Hippocampal formation (tissue), 2 donors: ENCODE measurements at places on chromosomes 12 and 14.

GRCh38 chr12:26434299-26435068, 239.1 kb downstream of the SSPN start:
- DNase-seq, result peak; percentile 32

GRCh38 chr12:77510985-77511384, 319.7 kb upstream of the NAV3 start:
- DNase-seq, result no peak

GRCh38 chr12:53380104-53380793, at the start of gene SP1:
TSS of gene SP1 (plus strand) at chr12:53380176. CDS start at chr12:53380292, 116 bp downstream.
- peak; percentile 84 for DNase-seq

DNA sequence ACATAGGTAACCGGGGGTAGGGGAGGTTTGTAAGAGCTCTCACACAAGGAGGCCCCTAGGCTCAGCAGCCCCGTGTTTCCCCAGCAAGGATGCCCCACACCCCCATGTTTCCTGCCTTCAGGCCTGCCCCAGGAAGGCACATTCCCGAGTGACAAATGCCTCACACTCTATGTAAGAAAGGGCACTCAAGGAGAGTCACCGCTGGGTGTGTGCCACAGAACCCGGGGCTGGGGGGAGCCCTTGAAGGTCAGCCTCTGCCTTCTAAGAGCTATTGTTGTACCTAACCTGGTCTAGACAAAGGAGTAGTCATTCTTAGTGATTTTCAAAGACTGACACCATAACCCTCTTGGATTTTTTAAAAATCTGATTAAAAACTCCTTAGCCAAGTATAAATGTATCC, 333.6 kb downstream of the DPF3 start:
- no peak for DNase-seq

DNA sequence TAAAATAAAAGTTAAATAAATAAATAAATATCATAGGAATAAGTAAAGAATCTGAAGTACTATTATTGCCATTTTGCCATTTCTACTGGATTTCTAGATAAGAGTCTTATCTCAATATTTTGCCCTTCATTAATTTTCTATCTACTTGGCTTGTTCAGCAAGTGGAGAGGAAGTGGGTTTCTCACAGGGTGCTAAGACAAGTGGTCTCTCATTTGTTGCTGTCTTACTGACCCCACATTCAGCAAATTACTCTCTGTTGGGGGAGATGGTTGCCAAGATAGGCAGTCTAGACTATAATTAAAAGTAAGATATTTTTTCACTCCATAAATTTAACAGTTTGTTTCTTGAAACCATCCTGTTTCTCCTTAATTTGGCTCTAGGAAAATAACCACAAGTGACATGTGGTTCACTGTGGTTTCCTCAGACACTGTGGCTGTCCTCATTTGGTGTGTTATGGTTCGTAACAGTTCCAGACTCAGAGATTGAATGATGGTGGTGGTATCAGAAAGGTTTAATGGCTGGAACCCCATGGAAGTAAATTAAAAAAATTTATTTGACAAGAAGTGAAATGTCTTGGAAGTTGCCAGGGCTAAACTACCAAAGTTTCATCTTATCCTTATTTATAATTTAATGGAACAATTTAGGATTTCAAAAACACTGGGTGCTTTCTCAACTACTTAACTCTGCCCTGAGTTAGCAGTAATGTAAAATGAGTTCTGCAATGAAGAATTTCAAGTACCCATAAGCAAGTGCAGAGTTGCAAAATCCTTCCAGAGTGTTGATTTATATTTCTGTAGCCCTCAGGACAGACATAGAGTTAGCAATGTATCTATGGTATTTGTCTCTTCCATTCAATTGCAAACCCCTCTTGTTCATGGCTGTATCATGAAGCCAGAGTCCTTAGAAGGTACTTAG, 214.8 kb downstream of the MSRB3 start:
- DNase-seq, result no peak

GRCh38 chr12:12976366-12976765, 23.7 kb downstream of the HEBP1 start:
- DNase-seq, result peak; percentile 52

DNA sequence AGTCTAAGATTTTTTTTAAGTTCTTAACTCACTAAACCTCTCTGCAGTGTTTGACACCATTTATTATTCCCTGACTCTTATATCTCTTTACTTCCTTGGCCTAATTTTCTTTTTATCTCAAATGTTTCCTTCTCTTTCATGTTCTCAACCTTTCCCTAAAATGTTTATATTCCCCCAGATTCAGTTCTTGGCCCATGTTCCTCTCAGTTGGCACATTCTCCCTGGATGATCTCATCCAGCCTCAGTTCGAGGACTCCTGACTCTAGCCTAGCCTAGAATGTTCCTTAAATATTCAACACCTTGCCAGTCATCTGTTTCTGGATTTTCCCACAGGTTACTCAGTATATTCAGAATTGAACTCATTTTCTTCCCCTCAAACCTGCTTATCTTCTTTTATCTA, 81.3 kb downstream of the SCN8A start:
- DNase-seq, result no peak

GRCh38 chr14:74364271-74364880, 16.1 kb downstream of the VRTN start:
- peak; percentile 7 for DNase-seq

- DNase-seq, result no peak
Measured at GRCh38 chr12:7271893-7272514, 31.9 kb upstream of the ACSM4 start.

- no peak for DNase-seq
Measured at GRCh38 chr14:85010186-85010585, 519.8 kb upstream of the FLRT2 start.

DNA sequence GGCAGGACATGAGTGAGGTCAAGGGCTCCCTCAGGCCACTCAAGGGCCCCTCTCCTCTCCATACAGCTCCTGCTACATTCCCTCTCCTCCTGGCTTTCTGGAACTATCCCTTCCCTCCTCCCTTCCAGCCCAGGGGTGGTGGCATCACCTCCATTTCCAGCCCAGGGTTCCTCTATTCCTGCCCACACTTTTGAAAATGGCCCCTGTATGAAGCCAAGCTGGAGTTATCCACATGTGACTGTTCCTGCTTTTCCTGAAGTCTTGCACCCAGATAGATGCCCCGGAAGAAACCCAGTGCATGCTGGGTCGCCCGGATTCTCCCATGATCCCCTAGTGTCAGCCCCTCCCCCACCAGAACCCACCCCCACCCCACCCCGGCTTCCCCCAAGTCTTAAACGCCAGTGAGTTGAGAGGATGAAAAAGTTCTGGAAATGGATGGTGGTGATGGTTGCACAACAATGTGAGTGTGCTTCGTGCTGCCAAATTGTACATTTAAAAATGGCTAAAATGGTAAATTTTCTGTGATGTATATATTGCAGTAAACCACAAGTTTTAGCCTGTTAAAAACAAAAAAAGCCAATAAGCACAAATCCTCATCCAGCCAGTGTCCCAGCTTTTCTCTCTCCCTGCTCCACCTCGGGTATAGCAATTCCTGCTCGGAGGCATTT, 136.9 kb downstream of the SCARB1 start:
- no peak for DNase-seq

DNA sequence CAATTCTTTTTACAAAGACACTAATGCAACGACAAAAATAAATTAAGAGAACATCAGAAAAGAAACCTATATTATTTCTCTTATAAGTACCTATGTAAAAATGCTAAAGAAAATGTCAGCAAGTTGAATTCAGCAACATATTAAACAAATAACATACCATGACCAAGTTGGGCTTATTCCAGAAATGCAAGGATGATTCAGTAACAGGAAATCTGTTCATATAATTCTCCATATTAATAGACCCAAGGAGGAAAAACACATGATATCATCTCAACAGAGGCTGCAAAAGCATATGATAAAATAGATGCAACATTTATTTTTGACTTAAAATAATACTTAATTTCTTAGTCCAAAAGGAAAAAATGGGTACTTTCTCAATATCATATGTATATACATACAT, 25.1 kb upstream of the GPHB5 start:
- DNase-seq, result no peak

- no peak for DNase-seq
Measured at GRCh38 chr14:98133806-98134205, 1138.2 kb downstream of the BCL11B start.

DNA sequence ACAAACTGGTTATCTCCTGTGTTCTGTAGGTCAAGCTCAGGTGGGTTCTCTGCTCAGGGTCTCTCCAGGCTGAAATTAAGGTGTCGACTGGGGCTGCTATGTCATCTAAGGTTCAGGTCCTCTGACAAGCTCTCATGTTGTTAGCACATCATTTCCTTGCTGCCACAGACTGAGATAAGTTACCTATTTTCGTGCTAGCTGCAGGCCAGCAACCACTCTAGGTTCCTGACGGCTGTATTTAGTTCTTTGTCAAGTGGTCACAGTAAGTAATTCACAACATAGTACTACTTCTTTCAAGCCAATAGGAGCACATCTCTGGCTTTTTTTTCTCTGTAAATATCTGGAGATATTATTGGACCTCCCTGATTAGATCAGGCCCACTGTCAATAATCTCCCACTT, 169.3 kb upstream of the CAND1 start:
- no peak for DNase-seq

- no peak for DNase-seq
Measured at GRCh38 chr12:32076941-32077340, 29.7 kb upstream of the BICD1 start.

GRCh38 chr12:29673346-29673745, 110.4 kb downstream of the TMTC1 start:
- DNase-seq, result no peak

DNA sequence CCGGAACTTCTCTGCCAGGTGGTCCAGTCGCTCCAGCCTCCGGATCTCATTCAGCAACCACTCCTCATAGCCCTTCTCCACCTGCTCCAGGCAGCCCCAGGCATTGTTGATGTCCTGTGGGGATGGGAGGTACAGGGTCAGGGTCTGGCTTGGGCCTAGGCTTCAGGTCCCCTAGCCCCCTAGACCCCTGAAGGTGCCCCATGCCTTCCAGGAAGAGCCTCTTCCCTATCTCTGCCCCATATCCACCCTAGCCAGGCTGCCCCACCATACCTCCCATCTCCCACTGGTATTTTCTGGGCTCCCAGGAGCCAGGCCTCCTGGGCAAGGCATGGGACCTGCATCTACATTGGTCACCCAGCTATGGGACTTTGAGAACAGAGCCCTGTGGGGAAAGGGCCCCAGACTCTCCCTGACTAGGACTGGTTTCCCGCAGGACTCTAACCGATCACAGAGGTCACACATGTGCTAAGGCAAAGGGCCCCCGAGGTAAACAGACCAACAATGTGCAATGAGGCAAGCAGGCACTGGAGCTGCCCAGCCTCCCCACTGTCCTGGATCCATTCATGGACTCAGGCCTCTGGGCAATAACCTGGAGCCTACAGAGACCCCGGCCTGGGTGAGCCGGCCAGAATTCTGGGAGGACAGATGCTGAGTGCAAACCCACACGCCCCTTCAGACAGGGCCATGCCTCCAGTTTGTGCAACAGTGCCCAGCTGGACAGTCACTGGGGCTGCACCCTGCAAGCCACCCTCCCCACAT, 88.8 kb downstream of the ACTN1 start:
- no peak for DNase-seq

- no peak for DNase-seq
Measured at GRCh38 chr12:25433581-25434325, 119.3 kb downstream of the LMNTD1 start.

GRCh38 chr14:64502456-64502855, 1.2 kb downstream of the ZBTB25 start:
- DNase-seq, result no peak

DNA sequence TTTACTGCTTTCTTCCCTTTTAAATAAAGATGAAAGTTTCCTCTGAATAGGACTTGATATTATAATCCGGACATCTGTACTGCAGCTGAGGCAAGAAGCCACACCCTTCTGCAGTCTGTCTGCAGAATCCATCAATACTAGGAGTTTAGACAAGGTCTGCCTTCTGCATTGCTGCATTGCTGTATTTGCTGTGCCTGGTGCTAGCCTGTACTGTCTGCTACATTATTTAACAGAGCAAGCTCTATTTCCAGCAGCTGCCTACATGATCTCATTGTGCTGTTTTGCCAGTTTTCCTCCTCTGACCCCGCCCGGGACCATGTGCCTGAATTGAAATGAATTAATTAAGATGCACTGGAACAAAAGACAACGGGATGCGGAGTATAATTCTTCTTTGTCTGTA, 1.7 kb downstream of the TUBA1A start:
- DNase-seq, result peak; percentile 88

DNA sequence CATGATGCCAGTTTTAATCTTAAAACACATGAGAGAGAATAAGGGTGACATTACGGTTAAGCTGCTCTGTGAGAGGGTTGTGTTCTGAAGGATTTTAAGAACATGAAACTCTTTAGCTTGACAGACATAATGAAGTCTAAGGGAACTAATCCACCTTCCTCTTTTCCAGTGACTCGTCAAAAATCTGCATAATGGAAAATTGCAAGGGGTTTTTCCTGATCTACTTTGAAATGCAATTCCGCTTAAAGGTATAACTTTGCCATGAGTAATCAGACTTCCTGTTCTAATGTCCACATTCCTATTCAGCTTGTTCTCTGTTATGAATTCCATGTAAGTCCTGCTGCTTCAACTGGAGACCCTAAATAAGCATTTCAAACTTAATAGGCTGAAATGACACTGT, at the start of gene ZNF705A:
Gene ZNF705A, plus strand, starts transcription at position 171 of the 400 bp plus-strand sequence. CDS start 15,611 bp downstream, outside the sequence.
- no peak for DNase-seq

DNA sequence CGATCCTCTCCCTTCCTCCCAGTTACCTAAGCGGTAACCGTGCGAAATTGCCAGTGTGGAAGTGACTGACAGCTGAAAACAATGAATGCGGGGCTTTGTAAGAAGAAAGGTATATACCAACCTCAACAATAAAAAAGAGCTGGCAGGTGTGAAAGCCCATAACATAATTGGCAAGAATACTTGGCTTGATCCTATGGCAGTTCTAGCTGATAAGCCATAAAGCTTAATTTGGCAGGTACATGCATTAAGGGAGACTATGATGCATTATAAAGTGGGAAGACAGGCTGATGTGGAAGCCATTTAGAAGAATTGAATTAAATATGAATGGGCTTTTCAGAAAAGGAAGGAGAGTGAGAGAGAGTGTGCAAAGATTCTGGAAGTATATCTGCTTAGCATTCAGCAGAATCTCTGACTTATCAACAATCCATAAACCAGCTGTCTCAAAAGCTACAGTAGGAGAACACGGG, 71.3 kb downstream of the CRACR2A start:
- DNase-seq, result no peak

- DNase-seq, result no peak
Measured at GRCh38 chr12:1933342-1934051, 15.0 kb upstream of the CACNA2D4 start.

- no peak for DNase-seq
Measured at GRCh38 chr12:15679151-15679550, 110.0 kb downstream of the EPS8 start.

DNA sequence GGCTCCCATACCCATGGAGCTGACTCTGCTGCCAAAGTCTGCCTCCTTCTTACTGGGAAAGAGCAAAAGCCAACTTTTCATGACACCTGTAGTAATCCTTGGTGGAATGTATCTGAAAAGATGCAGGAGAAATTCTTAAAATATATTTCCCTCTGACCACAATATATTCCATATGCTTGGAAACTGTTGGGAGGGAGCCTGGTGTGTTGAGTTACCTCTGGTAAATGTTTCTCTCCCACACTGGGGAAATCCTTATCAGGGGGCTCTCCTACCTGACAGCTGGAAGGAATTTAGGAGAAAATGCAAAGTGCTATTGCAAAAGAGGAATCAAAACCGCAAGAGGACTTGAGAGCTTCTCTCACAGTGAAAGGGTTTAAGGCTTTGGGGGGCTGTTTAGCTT, 139.4 kb downstream of the TBX5 start:
- no peak for DNase-seq
